ENCODE measurements at places on chromosomes 7 and 10. TPM values are rescaled to one million over a fixed set of nuclear protein-coding genes. Genes with fewer than 3 reads are reported as not detected.

STK32C gene
- total RNA-seq: 7.0 TPM

DNA sequence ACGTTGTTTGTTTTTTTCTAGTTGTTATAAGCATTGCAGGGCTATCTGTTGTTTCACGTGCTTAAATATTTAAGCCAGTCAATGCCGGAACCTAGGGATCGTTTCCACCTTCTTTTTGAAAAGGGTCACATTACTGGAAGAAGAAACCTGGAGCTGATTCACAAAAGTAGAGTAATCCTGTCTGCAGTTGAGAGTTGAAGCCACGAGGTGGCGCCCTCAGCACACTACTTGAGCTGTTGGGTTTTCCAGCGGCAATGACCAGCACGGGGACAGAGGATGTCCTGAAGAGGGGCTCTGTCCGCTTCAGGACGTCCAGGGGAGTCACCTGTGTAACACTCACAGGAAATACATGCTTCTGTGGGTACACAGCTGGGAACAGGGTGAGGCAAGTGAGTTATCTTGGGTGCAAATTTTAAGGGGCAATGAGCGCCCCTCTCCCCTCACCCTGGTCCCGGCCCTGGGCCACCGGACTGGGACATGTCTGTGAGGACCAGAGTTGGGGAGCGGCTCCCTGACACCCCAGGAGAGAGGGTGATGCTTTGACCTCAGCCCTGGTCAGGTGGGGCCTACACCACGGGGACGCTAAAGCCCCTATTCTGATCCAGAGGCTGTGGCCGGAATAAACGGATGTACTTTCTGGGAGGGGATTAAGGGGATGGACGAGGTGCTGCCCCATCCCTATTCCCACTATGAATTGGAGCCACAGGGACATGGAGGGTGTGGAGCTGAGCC, 26.3 kb upstream of the WDFY4 start:
- DNase-seq: peak; percentile 89

DNA sequence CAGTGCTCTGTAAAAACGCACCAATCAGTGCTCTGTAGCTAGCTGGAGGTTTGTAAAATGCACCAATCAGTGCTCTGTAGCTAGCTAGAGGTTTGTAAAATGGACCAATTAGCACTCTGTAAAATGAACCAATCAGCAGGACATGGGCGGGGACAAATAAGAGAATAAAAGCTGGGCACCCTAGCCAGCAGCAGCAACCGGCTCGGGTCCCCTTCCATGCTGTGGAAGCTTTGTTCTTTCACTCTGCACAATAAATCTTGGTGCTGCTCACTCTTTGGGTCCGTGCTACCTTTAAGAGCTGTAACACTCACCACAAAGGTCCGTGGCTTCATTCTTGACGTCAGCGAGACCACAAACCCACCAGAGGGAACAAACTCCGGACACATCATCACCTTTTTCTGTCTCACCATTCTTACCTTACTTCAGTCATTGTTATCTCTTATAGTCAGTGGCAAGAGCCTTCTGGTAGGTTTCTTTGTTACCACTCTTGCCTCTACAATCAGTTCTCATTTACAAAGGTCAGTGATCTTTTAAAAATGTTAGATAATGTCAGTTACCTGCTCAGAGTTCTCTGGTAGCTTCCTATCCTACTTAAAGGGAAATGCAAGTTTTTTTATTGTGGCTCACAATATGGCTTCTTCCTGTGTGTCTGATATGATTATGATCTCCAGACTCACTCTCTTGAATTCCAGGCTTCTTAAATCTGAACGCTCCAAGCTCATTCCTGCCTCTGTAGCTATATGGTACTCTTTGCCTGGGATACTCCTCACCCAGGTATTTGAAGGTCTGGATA, 4.5 kb downstream of the STAM start:
- no peak for DNase-seq

- DNase-seq: no peak
Measured at GRCh38 chr10:36141856-36142560, 499.9 kb upstream of the FZD8 start.

GRCh38 chr10:113808168-113808567, 45.7 kb downstream of the DCLRE1A start:
- DNase-seq: no peak

GRCh38 chr7:108723381-108723814, 153.7 kb downstream of the DNAJB9 start:
- DNase-seq: no peak

DNA sequence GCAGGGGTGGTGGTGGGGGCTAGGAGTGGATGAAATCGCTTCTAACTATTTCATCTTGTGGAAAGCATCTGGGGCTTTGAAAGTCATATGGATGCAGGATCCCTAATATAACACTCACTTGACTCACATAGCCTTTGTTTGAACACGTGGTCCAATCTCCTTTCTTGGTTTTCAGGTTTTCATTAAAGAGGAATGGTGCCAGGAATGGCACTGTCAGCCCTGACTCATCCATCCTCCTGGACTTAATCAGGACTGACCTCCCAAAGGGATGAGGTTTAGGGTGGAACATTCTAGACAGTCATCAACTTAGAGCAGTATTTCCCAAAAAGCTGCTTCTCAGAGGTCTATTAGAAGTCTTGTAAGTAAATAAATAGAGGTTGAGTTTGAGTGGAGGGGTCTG, 162.0 kb upstream of the PLXNA4 start:
- no peak for DNase-seq

GRCh38 chr7:90824386-90825307, 228.5 kb downstream of the CDK14 start:
- no peak for DNase-seq

HOXA6 gene
- total RNA-seq: not detected

- DNase-seq: no peak
Measured at GRCh38 chr10:73995035-73995358, 2.9 kb upstream of the VCL start.

DNA sequence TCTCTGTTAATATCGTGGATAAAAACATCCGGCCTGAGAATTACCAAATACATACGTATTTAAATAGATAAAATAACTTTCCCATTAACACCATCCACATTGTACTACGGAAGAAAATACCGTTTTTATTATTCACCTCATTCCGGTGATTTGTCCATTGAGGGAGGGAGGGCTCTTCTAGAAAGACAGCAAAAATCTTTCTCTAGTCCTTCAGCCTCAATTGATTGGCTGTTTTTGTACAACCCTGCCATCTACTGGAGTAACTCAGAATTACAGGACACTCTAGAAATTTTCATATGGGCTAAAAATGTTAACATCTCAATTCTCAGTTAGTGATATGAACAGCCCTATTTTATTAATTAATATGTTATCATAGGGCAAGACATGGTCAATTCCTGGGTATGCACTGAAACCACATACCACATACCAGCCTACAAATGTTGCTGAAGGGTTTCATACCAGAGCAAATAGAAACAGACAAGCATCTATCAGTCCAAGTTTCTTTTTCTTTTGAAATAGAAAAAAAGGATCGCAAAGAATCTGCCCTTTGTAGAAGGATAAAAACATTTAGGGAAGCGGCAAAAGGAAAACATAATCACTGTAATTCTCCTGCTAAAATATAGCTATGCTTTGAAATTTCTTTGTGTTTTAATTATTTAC, 55.8 kb upstream of the CDCA7L start:
- no peak for DNase-seq

DNA sequence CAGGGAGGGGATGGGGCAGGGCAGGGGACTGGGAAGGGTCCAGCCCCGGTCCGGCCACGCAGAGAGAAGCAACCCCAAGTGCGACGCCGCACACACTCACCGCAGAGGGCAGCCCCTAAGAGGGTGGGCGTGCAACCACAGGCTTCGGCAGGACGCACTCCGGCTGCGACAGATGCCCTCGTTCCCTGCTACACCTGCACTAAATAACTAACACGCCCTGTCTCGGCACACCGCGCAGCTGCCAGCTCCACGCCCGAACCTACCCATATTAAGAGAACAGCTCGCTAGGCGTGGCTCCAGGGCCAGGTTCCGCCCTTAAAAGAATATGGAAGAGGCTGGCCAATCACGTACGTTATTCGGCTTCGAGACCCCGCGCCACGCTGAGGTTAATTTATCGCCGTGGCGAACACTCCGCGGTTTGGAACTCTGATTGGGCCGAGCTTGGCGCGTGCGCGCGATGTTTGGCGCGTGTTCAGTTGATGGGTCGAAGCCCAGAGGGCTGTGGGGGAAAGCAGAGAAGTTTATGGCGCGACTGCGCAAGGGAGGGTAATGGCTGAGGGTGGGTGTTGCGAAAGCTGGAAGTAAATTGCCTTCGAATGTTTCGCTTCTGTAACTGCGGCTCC, 91.1 kb downstream of the OR13A1 start:
- peak; percentile 67 for DNase-seq

DNA sequence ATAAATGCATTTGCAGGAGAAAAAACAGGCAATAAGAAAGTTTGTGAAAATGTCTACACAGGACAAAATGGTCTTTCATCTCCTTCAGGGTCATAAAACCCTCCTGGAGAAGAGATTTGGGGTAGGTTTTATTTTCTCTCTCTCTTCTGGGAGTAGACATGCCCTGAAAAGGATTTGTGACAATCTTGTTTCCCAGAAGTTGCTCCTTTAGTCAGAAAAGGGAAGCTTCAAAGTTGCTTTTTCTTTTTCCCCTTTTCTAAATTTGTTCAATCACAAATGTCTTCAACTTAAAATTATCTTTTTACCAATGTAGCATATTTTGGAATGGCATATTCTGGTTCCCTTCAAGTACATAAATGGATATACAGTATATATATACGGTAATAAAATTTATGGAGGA, 9.4 kb upstream of the ANKRD22 start:
- DNase-seq: no peak
